ENCODE measurements at places on chromosomes 6 and 20. TPM values are rescaled to one million over a fixed set of nuclear protein-coding genes. Genes with fewer than 3 reads are reported as not detected.

ZSCAN31 gene
- total RNA-seq = 4.7 TPM

GRCh38 chr6:150128425-150128824 is 14.4 kb upstream of the PPP1R14C start:
- no peak for DNase-seq

GRCh38 chr6:12261502-12261901 is 28.7 kb upstream of the EDN1 start:
- no peak for DNase-seq

DNA sequence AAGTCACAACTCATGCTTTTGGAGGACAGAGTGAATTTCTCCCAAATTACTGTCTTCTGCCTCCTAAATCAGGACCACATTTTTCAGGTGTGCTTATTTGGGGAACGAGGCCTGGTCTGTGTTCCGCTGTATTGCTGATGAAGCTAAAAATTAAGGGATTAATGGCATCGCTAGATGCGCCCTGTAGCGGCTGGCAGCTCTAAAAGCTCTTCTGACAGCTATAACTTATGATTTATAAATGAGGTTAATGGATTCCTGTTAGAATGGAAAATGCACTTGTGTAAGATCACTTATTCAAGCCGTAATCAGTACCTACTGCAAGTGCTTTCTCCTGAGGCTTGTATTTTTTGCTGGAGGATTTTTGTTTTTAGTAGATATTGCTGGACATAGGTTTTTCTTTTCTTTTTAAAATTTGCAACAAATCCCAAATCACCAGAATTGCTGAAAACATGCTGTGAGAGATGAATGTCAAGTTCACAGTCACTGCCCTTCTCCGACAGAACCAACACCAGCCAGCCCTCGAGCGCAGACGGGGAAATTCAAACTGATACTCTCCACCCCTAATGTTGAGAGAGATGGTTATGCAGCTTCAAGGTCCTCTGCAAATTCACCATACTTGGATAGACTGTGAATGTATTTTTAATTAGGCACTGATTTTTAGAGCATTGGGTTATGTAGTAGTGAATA is 49.1 kb downstream of the AKAP12 start:
- DNase-seq = no peak

FERMT1 gene
- 15.8 TPM for total RNA-seq

SLC16A10 gene
- total RNA-seq = 37.6 TPM
